ENCODE measurements at places on chromosomes 13 and 19.

DNA sequence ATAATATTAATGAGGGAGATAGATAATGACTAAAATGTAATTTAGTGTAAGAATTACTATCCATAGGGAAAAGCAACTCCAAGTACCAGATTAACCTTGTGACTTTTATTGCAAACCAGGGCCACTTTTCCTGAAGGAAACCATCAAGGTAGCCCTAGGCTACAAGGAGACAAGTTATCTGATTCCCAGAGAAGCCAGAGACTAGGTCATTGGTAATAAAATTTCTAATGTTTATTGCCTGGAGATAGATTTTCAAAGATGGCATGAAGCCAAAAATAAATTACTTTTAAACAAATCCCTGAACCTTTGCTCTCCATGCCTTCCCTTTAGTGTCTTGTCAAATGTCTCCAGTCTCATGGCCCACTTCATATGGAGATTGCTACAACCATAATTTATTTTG, 610.1 kb upstream of the SLC10A2 start:
- DNase-seq, result no peak

DNA sequence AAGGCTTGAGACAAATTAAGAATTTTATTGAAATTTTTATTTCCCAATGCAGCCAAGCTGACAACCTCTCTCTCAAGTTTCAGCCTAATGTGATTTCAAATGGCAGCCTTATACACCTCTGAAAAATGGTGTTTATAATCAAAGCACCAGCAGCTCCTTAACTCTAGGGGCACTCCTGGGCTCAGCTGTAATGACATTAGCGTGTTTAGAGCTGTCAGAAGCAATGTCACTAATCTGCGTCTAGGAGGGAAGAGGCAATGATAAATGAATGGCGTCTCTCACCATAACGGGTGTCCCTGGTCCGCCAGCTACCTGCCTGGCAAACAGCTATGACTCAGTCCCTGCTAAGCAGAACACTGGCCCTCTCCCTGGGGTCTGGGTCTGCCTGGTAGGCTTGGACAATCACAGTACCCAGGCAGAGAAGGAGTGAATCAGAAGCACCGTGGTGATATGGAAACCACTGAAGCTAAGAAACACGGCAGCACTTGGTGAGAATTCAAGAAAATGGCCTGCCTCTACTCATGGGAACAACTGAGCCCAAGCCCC, 131.8 kb upstream of the VSTM2B start:
- no peak for DNase-seq

DNA sequence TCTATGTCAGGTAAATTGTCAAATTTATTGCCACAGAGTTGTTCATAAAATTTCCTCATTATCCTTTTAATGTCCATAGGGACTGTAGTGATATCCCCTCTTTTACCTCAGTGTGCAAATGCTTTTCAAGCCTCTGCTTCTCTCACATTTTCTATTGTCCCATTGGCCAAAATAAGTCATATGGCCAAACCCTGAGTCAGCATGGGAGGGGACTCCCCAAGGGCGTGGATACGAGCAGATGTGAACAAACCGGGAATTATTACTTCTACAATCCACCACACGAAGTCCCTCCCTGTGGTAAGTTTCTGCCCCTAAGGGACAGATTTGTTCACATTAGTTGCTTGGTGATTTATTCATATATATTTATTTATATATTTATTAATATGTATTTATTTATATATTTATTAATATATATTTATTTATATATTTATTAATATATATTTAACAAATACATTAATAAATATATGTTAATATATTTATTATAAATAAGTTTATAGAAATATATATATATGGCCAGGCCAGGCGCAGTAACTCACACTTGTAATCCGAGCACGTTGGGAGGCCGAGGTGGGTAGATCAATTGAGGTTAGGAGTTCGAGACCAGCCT, 20.1 kb upstream of the CAMSAP3 start:
- no peak for DNase-seq

GRCh38 chr19:58052256-58052655, 6.8 kb upstream of the ZNF135 start:
- DNase-seq, result no peak
